ENCODE measurements at places on chromosomes 2 and 18.

DNA sequence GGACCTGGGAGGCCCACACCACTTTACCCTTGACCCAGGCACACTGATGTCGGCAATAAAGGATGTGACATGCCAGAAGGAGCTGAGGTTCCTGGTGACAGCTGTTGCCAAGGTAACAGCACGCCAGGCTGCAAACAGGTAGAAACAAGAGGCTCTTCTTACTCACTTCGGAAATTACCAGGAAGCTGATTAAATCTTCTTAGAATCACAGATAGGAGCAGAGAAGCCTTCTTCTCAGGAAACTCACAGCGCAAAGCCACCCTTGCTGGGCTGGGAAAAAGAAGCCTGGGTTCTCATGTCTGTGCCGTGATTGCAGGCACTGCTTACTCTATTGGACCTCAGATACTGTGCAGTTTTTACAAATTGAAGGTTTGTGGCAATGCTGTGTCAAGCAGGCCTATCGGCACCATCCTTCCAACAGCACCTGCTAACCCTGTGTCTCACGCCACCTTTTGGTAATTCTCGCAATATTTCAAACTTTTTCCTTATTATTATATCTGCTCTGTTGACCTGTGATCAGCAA, 61.0 kb upstream of the TAF1B start:
- no peak for DNase-seq

DNA sequence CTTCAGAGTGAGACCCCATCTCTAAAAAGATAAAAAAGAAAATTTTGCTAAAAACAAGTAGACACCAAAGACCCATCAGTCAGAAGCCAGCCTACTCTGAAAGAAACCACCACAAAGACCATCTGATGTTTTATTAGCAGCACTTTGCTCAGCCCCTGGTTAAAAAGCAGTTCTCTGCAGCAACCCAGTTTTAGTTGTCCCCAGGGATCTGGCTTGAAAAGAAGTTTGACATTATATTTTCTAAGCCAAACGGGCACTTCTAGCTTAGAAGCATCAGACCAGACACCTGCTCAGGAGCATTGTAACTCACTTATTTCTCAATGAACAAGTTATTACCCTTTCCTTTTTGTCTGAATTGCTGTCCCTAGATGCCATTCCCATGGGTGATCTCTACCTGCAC, 164.2 kb upstream of the ETAA1 start:
- DNase-seq = no peak

DNA sequence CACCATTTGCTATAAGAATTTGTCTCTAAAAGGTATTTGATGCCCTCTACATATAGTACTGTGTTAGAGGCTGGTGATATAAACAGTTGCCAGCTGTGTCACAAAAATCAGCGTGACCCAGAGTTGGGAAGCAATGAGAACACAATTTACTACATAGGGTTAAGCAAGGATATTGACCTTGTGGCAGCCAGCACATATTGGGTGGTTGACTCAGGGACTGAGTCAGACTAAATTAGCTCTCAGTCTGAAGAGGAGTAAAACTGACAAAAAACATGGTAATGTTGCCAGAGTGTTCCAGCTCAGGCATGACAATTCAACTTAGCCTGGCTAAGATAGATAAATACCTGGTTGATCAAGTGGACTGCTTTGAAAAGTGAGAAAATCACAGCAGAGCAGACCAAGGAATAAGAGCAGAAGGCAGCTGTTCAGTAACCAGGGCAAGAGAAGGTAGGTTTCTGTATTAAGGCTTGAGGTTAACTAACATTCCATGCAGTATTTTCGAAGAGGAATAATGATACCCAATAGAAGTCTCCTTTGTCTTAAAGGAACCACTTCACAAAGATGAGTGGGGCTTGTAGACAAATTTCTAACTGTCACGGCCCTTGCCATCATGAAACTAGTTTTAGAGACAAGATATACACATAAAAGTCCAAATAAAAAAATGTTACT, 108.2 kb upstream of the ERBB4 start:
- DNase-seq = no peak

GRCh38 chr2:112623913-112624777, 21.6 kb upstream of the SLC20A1 start:
- DNase-seq = no peak

DNA sequence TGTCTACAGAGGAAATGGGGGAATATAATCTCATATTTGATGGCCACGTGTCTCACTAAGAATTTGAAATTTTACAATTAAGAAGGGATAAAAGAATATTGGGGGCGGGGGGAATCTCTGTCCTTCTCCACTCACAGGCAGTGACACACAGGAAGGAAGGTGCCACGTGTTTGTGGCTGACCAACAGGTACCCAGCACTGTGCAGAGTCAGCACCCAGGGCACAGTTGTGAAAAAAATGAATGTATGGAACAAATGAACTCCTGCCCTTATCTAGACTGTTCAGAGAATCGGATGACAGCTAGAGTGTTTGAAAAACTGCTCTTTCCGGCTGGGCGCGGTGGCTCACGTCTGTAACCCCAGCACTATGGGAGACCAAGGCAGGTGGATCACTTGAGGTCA, 317.0 kb upstream of the MYT1L start:
- no peak for DNase-seq

- no peak for DNase-seq
Observed at GRCh38 chr2:12728221-12728777, 11.6 kb downstream of the TRIB2 start.

- peak; percentile 3 for DNase-seq
Observed at GRCh38 chr2:128423788-128424165, 105.1 kb upstream of the HS6ST1 start.

DNA sequence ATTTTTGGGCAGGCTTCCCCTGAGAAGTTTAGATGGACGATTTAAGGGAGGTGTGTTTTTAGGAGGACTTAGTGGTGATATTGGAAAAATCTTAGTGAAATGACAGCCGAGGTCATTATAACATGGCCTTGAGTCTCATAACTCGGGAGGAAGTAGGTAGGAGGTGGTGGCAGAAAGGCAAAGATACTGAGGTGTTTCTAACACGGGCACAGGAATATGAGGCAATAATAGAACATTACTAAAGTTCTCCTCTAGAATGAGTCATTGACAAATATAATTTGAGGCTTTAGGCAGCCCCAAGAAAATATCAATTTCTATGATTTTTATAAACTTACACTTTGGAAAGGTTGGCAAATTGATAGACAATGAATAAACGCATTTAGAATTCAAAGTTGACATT, 146.1 kb upstream of the ZEB2 start:
- no peak for DNase-seq

- DNase-seq = peak; percentile 45
Observed at GRCh38 chr2:221465776-221466175, 106.3 kb downstream of the EPHA4 start.

DNA sequence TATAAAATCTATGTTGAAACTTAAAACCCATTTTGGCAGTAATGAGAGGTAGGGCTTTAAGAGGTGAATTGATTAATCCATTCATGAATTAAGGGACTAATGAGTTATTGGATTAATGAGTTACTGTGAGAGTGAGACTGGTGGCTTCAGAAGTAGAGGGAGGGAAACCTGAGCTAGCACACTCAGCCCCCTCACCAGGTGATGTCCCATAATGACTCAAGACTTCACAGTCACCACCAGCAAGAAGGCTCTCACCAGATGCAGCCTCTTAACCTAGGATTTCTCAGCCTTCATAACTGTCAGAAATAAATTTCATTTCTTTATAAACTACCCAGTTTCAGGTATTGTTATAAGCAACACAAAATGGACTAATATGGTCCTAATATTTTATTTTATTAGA, 621.7 kb upstream of the ACVR2A start:
- no peak for DNase-seq

- DNase-seq = peak; percentile 9
Observed at GRCh38 chr18:13446024-13446423, 227.5 kb downstream of the LDLRAD4 start.

DNA sequence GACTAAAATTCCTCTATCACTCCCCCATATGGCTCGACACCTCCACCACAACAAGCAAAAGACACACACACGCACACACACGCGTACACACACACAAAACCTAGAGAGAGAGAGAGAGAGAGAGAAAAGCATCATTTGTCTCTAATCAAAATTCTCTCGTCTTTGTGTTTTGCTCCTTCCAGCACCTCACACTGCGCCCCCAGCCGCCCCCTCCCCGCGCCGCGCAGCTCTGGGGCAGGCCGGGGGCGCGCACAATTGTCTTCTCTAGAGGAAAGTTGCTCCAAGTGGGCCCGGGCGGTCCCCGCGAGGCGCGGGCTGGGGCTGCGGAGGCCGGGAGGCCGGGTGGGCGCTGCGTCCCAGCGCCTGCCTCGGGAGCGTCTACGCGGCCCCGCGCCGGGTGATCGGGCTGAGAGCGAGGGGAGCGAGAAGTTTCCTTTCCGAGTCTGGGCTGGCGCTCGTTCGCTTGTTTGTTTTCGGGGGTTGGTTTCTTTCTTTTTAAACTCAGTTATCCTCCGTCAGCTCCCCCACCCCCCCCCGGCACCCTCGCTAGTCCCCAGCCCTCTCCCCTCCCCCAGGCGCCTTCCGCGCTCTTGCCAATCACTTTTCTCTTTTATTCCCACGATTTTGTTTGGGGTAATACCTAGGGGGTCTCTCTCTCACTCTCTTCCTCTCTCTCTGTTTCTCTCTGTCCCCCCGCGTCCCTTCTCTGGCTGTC, 4.1 kb downstream of the ZEB2 start:
- peak; percentile 69 for DNase-seq

DNA sequence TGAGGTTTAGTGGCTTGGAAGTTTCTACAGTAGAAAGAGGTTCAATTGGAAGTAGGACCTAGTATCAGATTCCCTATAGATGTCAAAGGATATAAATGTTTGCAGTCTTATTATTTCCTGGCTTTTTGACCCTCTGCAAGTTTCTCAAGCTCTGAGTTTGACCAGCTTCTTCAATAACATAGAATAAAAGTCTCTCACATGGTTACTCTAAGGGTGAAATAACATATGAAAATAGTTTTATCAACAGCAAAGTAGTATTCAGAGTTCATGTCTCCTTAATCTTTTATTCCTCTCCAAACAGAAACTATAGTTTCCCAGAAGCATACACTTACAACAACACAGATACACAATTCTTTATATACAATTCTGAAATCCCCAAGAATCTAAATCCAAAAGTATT, 132.9 kb upstream of the RND3 start:
- no peak for DNase-seq

- no peak for DNase-seq
Observed at GRCh38 chr2:98387478-98387877, 41.2 kb downstream of the CNGA3 start.

- DNase-seq = no peak
Observed at GRCh38 chr2:96393989-96394761, 58.6 kb downstream of the NCAPH start.

GRCh38 chr2:54561010-54561409, 104.9 kb downstream of the SPTBN1 start:
- DNase-seq = no peak

GRCh38 chr2:161576421-161576820, 47.8 kb upstream of the SLC4A10 start:
- no peak for DNase-seq

DNA sequence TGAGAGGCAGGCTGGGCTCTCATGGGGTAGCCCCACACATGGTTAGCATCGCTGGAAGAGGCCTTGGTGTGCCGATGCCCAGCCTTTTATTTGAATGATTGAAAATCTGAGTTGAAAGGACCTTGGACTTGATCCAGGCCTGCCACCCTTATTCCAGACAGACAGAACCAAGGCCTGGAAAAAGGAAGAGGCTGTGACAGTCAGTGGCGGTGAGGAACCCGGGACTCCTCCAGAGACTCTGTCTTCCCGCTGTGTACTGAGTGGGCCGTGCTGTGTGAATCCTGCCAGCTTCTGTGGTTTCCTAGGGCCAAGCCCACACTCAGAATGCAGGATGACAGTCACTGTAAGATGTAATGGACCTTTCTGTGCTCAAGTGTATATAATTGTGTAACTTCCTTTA, 218.5 kb downstream of the LDLRAD4 start:
- no peak for DNase-seq

GRCh38 chr2:148885988-148886387, 11.0 kb downstream of the KIF5C start:
- no peak for DNase-seq

DNA sequence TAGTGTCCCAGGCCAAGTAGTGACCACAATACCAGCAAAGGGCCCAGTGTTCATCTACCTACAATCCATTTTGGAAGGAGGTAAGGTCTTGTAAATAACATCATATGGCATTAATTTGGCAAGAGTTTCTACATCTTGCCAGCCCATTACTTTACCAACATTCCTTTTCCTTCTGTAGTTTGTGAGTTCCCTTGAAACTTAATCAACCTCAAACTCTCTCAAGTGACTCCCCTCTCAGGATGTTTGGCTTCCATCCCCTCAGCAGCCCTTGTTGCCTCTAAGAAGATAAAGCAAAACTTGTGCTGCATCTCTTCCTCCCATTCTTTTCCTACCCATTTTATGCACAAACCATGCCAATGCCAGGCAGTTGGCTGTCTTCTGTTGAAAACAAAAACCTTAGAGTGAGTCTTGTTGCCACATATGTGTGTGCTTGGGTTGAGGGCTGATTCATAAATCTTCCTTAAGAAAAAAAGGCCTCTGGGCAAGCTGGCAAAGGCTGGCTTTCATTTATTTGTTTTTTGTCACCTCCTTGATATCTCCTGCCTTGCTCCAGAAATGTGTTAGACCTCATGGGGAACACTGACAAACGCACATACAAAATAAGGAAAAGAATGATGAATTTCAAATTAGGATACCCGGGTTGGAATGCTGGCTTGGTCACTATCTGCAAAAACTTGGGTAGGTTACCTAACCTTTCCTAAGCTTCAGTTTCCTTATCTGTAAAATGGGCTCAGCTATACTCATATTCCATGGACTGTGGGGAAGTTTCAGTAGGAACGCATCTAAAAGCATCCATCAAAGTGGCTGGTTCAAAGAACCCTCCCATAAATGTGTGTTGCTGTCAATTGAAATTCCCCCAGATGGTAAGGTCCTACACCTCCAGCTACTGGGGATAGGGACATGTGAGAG, 29.4 kb upstream of the ST3GAL5 start:
- DNase-seq = no peak

DNA sequence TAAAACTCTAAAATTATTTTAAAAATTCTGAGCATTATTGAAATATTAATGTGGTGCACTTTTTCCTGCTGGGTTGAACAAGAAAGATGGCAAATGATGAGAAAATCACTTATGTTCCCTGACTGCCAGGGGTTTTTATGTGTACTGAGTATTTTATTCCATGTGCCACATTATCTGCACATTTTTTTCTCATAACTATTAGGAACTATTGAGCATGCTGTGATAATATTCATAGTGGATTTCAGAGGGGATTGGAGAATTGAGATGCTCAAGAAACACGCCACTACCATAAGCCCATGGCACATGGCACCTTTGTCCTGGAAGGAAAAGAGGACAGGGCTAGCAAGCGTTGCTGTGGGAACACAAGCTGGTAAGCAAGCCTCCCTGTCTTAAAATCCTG, 478.5 kb upstream of the GYPC start:
- DNase-seq = no peak

DNA sequence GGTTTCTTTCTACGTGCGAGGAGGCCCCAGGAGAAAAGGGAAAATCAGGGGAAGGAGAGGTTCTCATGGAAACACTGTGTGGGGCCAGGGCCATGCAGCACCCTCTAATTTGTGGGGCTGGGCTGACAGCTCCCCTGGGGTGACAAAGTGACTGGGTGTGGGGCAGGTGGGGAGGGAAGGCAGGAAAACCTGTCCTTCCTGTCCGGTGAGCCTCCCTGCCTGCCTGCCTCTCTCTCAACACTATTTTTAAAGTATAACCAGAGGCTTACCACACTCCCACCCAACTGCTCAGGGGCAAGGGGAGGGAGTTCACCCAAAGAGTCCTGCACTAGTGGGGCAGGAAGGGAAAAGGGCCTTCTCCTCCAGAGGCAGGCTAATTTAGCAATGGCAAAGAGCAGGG, 10.5 kb upstream of the EPAS1 start:
- no peak for DNase-seq
